ENCODE measurements at places on chromosomes 3 and 15.
A peak's percentile ranks its signal among the peaks of the same experiment; 100 is the strongest.

DNA sequence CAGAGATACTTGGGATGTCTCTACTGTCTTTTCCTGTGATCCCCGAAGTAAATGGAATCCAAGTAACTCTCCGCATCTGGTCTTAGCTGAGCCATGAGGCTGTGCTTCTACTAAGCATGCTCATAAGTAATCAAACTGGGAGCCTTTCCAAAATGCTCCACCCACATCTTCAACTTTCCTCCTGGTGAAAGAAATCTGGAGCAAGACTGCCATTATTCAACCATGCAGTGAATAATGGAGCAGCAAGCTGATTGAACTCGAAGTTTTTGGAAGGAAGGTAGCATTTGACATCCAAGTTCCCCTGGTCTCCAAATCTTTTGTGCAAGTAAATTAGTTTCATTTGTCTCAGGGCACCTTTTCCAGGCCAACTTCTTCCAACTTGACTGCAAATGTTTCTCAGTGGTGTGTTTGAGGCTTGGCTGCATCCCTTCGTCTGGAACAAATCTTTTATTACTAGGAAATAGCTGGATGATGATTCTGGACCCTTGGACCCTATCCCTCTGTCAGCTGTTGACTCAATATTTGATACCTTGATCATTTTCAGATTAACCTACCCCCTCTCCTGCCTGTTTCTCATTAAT lies 19.4 kb downstream of the GXYLT2 start:
- peak; percentile 64 for DNase-seq

- DNase-seq, result peak; percentile 5
These were observed 22.9 kb upstream of the ARIH1 start for GRCh38 chr15:72451224-72451623.

DNA sequence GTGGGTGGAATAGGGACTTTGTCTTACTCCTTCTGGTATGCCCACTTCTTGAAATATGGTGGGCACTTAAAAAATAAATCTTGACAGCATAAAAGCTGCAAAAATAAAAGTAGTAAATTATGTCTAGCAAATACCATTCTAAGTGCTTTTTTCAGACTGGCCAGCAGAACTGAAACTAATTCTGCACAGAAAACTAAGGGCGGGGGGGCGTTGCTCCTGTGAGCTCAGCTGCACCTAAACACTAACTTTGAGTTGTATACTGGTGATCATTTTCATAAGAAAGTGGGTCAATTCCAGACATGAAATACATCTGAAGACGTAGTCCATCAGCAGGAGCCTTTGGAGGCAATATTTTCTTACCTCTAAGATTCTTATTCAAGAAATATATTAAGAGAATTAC lies 114.8 kb downstream of the WDR76 start:
- no peak for DNase-seq

GRCh38 chr3:168876346-168877035 lies 780.8 kb upstream of the GOLIM4 start:
- no peak for DNase-seq

- DNase-seq, result peak; percentile 47
These were observed 61.6 kb downstream of the GJD2 start for GRCh38 chr15:34693053-34693744.

- no peak for DNase-seq
These were observed 182.2 kb downstream of the NAALADL2 start for GRCh38 chr3:175041369-175041768.
